ENCODE measurements at places on chromosomes 1 and 21.

DNA sequence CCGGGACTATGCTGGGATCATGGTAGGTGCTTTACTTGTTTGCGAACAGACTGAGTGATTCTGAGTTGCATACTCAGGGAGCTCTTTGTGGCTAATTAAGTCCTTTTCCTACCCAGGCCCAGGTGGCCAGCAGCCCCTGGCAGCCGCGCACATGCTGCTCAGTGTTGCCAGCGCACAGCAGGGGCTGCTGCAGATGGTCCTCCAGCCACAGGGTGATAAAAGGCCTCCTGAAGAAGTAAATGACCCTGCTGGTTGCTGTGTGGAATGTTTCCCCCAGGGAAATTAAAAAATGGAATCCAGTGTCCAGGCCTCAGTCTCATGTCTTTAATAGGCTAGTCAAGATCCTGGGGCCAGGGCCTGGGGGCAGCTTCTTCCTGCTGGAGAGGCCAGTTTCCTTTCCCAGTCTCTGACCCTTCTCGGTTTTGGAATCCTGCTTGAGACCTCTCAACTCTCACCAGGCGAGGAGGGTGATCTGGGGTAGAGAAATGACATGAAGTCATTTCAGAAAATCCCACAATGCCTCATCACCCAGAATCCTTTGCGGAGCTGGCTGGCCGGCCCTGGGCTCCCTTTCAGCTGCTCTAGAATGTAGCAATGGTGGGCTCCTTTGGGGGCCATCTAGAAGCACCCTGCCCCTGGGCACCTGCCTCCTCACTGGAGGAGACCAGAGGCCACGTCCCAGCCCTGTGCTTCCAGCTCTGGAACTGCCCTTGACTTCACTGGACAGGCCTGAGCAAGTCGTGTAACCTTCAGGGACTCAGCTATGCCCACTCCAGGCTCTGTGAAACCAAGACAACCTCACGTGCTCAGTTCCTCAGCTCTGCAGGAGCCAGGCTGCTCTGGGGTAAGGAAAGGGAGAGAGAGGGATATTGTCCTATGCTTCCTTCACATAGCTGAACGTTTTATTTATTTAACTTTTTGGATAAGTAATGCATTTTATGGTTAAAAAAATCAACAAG lies 131.4 kb downstream of the MRPS6 start:
- DNase-seq = no peak

GRCh38 chr1:86156566-86157455 lies at the start of gene COL24A1:
TSS of gene COL24A1 (minus strand) at chr1:86156772. CDS start at chr1:86156396, 376 bp downstream.
- peak; percentile 87 for DNase-seq

- DNase-seq = no peak
These were observed 103.0 kb downstream of the LAMC2 start for GRCh38 chr1:183289051-183289496.

GRCh38 chr1:21277180-21277579 lies 13.1 kb downstream of the ECE1 start:
- no peak for DNase-seq

DNA sequence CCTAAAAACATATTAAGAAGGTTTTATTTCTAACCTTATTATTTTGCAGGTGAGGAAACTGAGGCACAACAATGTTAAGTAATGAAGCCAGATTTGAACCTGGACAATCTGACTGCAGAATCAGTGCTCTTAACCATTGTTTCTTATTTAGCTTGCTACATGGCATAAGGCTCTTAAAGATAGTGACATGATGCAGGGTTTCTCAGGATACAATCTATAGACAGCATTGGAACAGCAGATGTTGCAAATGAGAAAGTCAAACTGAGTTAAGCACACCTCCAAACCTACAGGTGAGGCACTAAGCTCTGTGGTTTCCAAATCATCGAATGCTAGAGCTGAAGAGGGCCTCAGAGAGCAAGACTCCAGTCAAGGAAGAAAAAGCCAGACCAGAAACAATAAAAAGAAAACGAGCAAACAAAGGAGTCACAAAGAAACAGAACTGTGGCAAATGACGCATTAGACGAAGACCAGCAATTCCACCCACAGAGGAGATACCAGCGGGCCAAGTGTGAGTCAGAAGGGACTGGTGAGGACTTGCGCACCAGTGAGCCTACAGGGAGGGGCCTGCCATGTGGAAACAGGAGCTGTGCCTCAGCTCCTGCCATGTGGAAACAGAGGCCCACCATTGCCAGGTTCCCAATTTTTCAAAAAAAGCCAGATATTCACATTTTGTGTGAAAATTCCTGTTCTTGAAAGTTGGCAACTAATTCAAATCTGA lies 14.4 kb downstream of the CD58 start:
- DNase-seq = no peak

GRCh38 chr1:213531369-213532310 lies 456.1 kb upstream of the PROX1 start:
- DNase-seq = no peak

- DNase-seq = no peak
These were observed 69.2 kb downstream of the OBSCN start for GRCh38 chr1:228276901-228277490.

GRCh38 chr1:24141311-24141997 lies 1.5 kb downstream of the IL22RA1 start:
- DNase-seq = no peak

DNA sequence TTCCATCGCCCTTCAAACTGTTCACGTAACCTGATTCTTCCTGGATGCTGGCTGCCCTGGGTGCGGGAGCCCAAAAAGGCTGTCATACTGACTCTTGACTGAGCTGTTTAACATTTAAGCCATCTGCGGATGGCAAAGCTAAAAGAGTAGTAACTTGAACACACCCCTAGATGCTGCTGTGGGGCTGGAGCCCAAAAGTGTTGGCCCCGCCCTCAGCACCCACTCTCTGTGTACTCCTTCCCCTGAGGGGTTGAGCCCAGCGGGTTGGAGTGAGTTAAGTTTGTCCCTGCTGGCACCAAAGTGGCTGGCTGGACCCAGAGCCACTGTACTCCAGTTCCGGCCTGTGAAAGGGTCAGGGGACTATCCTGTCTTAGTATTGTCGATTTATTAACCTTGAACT lies 640.6 kb downstream of the PTPRU start:
- no peak for DNase-seq

- no peak for DNase-seq
These were observed 12.1 kb upstream of the PDC start for GRCh38 chr1:186473047-186473446.

DNA sequence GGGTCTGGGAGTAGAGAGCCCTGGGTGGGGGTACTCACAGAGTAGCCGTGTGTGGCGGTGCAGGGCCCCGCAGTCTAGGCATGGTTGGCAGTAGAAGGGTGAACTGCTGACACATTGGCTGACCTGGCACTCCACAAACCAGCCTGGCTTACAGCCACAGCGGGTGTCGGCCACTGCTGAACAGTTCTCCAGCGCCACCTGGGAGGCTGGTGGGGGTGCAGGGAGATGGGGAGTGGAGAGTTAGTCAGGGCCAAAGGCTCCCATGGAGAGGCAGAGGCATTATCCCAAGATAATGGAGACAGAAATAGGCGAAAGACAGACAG lies 1.5 kb downstream of the TNFRSF25 start:
- no peak for DNase-seq

DNA sequence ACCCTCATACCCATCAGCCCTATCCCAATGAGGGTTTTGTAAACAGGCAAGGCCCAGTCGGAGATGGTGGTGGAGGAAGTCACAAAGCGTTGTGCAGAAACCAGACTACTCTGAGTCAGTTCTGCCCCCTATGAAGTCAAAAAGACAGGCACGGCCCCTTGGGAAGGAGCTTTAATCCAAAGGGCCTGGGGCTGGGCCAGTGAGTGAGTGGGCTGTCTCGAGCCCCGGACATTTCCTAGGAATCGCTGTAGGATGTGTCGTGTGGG lies 442 bp upstream of the AHCYL1 start:
- no peak for DNase-seq

DNA sequence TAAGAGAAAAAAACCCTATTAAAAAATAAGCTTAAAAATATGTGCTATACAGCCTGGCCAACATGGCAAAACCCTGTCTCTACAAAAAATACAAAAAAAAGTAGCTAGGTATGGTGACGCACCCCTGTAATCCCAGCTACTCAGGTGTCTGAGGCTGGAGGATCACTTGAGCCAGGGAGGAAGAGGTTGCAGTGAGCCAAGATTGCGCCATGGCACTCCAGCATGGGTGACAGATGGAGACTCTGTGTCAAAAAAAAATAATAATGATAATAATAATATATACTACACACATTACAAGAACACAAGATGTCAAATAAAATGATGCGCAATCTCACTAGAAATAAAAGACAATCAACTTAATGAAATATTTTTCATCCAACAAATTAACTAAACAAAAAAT lies 22.9 kb downstream of the NRDC start:
- DNase-seq = no peak

GRCh38 chr1:59901770-59902388 lies 24.7 kb downstream of the CYP2J2 start:
- DNase-seq = no peak

GRCh38 chr1:156625436-156626078 lies 6.3 kb downstream of the HAPLN2 start:
- DNase-seq = no peak

DNA sequence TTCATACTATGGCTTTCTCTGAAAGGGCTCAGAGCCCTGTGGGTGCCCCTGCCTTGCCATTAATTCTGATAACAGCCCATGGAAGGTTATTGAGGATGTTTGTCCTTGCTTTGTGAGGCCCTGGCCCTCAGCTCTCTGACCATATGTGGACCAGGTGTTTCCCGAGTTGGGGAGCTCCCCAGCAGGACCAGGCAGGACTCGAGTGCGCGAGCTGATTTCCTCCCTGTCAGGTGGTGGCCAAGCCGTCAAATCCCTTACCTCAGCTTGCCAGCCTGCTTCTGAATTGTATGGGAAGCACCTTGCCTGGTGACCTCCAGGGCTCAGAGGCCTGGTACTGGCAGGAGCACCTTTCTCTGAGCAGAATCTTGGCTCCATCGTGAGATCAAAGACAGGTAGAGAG lies 17.9 kb upstream of the SDE2 start:
- DNase-seq = no peak

- no peak for DNase-seq
These were observed 408.4 kb upstream of the PTBP2 start for GRCh38 chr1:96313216-96313615.

DNA sequence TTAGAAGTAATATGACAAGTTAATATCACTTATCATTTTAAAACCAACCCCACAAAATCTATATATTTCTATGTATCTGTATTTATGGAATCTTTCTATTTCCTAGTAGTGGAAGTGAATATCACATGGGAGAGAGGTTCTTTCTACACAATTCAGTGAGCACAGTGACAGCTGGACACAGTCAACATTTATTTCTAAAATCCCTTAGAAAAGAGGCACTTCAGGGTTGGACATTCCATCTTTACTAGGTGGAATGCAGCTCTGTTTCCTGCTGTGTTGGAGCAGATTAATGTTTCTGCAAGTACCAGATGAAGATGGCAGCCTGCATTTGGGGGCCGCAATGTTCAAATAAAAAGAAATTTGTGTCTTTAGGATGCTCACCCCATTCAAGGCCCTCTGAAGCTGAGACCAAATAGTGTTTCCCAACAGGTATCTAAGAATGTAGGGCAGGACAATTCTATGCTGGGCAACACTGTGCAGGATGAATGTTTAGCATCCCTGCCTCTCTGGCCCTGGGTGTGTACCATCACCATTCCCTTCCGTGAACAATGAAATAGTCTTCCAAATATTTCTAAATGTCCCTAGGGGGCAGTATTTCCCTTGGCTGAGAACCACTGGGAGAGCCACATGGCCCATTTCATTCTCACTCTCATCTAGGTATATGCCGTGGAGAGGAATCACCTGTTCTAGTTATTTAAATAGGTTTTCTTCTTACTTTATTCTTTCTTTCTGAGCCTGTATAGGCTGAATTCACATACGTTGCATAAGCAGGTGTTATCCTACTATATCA lies 394.8 kb downstream of the PRDM2 start:
- DNase-seq = no peak

- peak; percentile 96 for DNase-seq
These were observed at the start of the genes MED8 and SZT2 for GRCh38 chr1:43389326-43390313. TSS of gene MED8 (minus strand) at chr1:43389800. CDS start at chr1:43389764, 36 bp downstream. TSS of gene SZT2 (plus strand) at chr1:43389899. CDS start at chr1:43389969, 70 bp downstream.

GRCh38 chr1:114238053-114238452 lies 84.4 kb upstream of the SYT6 start:
- DNase-seq = no peak

DNA sequence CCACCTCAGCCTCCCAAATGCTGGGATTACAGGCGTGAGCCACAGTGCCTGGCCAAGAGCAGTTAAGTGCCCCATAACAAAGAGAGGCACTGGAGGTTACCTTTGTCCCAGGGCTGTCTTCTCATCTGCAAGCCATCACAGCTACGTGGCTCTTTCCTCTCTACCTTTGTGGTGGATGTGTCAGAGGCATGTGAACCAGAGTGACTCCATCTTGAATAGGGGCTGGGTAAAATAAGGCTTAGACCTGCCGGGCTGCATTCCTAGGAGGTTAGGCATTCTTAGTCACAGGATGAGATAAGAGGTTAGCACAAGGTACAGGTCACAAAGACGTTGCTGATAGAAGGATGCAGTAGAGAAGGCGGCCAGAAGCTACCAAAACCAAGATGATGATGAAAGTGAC lies 59.4 kb upstream of the POU2F1 start:
- no peak for DNase-seq

- no peak for DNase-seq
These were observed 22.4 kb downstream of the SMYD2 start for GRCh38 chr1:214303141-214303930.

Data from left hindlimb (tissue), 1 donor.